Small intestine (tissue), 16 donors: ENCODE measurements at places on chromosomes 3 and 15. TPM values are rescaled to one million over a fixed set of nuclear protein-coding genes. Genes with fewer than 3 reads are reported as not detected.

GRCh38 chr3:183247011-183247589 lies 6.0 kb upstream of the B3GNT5 start:
- H3K36me3 ChIP-seq, result no peaks in the 10 kb centered on the region
- H3K4me1 ChIP-seq, result no peaks in the 10 kb centered on the region
- H3K27ac ChIP-seq, result no peak overlapping the region

DNA sequence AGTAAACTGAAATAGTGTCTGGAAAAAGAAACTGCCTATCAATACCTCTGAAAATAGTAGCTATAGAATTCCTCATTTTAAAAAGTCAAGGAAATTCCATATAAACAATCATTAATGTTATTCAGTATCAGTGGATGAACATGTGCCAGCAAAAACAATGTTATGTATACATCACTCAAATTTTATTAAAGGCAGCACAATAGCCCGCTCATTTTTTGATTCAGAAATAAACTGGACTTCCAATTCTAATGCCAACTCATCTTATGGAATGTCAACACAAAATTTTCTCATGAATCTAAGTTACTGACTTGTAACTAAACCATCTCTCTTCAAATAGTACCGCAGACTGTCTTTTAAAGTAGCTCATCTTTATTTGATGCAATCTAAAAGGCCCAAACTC lies 19.0 kb downstream of the THBS1 start:
- no peak overlapping the region for H3K27ac ChIP-seq
- no peaks in the 10 kb centered on the region for H3K4me1 ChIP-seq
- H3K27me3 ChIP-seq, result no peaks in the 10 kb centered on the region
- no peaks in the 10 kb centered on the region for H3K36me3 ChIP-seq

DNA sequence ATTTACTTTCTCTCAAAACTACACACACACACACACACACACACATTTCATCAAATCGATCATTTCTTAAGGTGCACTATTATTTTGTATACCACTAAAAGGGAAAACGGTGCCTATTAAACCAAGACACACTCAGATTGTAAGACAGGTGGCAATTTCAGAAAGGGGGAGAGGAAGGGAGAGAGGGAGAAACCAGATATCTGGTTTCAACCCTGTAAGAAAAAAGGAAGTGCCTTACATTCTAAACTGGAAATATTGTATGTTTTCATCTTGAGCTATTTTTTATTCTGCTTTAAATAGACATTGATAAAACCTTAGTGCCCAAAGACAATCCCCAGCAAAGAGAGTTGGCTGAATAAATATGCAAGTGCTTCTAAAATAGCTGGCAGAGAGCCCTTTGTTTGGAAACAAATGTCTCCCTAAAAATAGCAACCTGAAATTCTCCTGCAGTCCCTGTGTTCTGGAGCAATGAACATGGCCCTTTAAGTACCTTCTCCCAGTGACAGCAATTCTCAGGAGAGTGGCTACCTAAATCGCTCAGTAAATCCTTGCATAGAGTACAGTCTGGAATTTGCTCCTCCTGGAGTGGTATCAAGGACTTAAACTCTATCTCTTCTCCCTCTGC lies 85.7 kb downstream of the RARB start:
- H3K4me1 ChIP-seq, result no peaks in the 10 kb centered on the region
- no peak for DNase-seq
- no peaks in the 10 kb centered on the region for H3K27me3 ChIP-seq
- no peak overlapping the region for H3K4me3 ChIP-seq

DNA sequence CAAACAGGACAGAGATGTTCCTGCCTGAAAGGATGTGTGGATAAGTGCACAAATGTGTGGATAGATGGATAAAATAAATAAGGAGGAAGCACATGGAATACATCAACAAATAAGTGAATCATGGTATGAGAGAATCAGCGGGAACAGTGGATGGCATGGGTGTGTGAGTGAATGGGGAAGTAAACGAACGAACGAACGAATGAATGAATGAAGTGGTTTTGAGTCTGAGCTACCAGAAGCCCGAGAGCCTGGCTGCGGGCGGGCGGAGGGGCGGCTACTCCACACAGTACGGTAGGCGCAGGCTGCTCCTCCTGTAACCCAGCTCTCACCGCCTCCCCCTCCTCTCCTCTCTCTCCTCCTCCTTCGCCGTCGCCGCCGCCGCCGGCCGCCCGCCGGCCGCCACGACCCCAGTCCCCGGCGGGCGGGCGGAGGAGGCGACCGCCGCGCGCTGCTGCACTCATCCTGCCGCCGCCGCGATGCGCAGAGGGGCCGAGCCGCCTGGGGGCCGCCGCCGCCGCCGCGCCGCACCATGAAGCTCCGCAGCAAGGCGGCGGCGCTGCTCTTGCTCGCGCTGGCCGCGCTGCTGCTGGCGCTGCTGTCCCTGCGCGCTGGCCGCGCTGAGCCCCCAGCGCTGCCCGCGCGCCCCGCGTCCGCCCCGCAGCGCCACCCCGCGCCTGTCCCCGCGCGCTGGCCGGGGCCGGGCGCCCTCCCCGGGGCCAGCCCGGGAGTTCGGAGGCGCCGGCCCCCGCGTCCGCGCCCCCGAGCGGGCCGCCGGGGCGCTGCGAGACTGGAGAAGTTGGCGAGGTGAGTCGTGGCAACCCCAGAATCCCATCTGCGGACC lies at the start of gene GXYLT2:
TSS of gene GXYLT2 (plus strand) at position 342 of the 841 bp plus-strand sequence. CDS start at position 530, 188 bp downstream.
- H3K4me3 ChIP-seq, result peak within 1 kb of the TSS; percentile 24
- no peak for DNase-seq
- no peak within 1 kb of the TSS for H3K27ac ChIP-seq

DNA sequence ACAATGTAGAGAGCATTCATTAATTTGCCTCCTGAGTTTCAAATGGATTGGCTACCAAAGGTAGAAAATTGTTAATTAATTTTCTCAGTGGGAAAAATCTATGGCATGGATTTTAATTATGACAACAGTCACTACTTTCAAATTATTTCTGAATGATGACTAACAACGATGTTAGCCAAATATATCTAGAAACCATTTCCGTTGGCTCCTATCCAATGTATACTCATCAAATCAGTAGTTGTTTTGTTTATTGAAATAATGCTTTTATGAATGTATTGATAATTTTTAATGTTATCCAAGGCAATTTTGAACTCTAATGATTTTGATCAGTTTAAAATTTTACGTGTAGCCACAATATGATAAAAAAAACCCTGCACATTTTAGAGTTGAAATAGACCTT lies 333.4 kb downstream of the NAALADL2 start:
- no peak overlapping the region for H3K27ac ChIP-seq
- H3K36me3 ChIP-seq, result no peaks in the 10 kb centered on the region
- H3K4me3 ChIP-seq, result no peak overlapping the region

GRCh38 chr3:41769106-41769505 lies 192.8 kb downstream of the ULK4 start:
- no peak overlapping the region for H3K27ac ChIP-seq
- no peak overlapping the region for H3K4me3 ChIP-seq
- H3K27me3 ChIP-seq, result no peaks in the 10 kb centered on the region
- H3K36me3 ChIP-seq, result no peaks in the 10 kb centered on the region
- DNase-seq, result no peak

GRCh38 chr3:141096981-141097380 lies 45.8 kb downstream of the SPSB4 start:
- no peaks in the 10 kb centered on the region for H3K27me3 ChIP-seq
- no peak for DNase-seq
- H3K4me1 ChIP-seq, result no peaks in the 10 kb centered on the region
- H3K36me3 ChIP-seq, result no peaks in the 10 kb centered on the region

DNA sequence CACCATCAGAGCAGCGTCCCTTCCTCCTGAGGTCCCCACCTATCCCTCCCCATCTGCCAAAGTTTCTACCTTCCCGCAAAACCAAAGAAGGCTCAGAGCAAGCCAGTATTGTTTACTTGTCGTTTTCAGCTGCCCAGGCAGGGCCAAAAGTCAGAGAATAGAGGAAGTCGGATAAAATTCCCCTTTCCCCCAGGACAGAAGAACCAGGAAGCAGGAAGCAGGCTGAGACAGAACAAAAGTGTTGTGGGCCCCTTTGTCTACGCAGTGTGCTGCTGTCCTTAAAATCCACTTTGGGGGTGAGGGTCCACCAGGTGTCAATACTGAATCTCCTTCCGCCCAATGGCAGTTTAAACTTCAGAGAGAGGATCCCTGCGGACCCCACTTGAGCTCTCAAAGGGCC lies 18.5 kb upstream of the RPL32 start:
- H3K27me3 ChIP-seq, result no peaks in the 10 kb centered on the region
- no peak overlapping the region for H3K4me3 ChIP-seq
- H3K36me3 ChIP-seq, result no peaks in the 10 kb centered on the region

GRCh38 chr3:114597012-114597411 lies 303.2 kb downstream of the TIGIT start:
- H3K27ac ChIP-seq, result no peak overlapping the region
- no peaks in the 10 kb centered on the region for H3K27me3 ChIP-seq
- no peak overlapping the region for H3K4me3 ChIP-seq

The PLAAT1 gene
- not detected for polyA plus RNA-seq

The TM6SF1 gene
- 4.7 TPM for polyA plus RNA-seq

The GOLGA8N gene
- 1.6 TPM for polyA plus RNA-seq
